NCI-H82 (cell line): ENCODE measurements at places on chromosomes 16 and 17.
A peak's percentile ranks its signal among the peaks of the same experiment; 100 is the strongest.

- no peak for DNase-seq
Measured at GRCh38 chr17:60256174-60256573, 106.4 kb downstream of the CA4 start.

GRCh38 chr17:39745335-39746144, 7.8 kb downstream of the GRB7 start:
- DNase-seq, result no peak

DNA sequence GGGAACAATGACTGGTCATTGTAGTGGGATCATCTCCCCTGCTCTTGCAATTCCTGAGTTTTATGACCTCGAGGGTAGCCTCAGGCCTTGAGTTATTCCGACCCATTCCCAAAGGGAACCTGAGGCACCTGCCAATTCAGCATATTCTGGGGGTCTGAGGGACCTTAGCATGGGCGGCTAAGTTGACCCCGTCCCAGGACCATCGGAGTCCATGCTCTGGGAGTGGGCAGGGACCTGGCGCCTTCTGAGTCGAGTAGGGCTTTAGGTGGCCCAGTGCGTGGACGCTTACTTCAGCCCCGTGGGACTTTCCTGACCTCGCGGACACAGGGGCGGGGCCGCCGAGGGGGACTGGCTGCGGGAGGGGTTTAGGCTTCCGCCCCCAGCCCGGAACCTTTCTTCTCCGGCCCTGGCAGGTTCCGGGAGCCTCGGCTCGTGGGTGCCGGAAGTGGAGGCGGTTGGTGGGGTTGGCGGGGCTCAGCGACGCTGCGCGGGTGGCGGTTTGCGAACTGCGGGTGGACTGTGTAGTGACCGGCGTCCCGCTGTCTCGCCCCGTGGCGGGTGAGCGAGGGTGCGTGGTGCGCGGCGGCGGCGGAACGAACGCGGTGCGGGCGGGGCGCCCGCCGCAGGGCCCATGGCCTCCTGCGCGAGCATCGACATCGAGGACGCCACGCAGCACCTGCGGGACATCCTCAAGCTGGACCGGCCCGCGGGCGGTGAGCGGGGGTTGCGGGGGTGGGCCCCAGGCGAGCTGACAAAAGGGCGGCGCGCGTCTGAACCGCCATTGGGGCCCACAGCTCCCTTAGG, at the start of gene EDC4:
TSS of gene EDC4 (plus strand) at position 422 of the 804 bp plus-strand sequence. CDS start at position 632, 210 bp downstream.
- peak; percentile 81 for DNase-seq

- DNase-seq, result no peak
Measured at GRCh38 chr17:61131585-61131984, 268.1 kb upstream of the TBX2 start.

- no peak for DNase-seq
Measured at GRCh38 chr17:40497695-40498094, 3.7 kb downstream of the TNS4 start.

- no peak for DNase-seq
Measured at GRCh38 chr17:44216173-44216572, 3.3 kb downstream of the UBTF start.

DNA sequence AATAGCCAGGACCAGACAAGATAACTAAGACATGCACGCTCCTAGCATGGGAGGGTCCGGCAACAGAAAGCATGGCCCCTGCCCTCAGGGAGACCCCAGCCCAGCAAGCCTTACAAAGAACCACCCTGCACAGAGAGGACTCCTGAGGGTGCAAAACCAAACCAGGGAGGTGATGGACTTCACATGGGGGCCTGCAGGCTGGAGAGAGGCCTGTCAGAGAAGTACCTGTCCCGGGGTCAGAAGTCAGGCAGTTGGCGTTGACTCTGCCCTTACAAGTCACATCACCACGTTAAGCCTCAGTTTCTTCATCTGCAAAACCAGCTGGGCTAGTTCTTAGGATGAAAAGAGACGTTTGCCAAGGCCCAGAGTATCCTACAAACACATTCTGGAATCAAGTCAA, 4.7 kb downstream of the OTOP2 start:
- DNase-seq, result no peak

DNA sequence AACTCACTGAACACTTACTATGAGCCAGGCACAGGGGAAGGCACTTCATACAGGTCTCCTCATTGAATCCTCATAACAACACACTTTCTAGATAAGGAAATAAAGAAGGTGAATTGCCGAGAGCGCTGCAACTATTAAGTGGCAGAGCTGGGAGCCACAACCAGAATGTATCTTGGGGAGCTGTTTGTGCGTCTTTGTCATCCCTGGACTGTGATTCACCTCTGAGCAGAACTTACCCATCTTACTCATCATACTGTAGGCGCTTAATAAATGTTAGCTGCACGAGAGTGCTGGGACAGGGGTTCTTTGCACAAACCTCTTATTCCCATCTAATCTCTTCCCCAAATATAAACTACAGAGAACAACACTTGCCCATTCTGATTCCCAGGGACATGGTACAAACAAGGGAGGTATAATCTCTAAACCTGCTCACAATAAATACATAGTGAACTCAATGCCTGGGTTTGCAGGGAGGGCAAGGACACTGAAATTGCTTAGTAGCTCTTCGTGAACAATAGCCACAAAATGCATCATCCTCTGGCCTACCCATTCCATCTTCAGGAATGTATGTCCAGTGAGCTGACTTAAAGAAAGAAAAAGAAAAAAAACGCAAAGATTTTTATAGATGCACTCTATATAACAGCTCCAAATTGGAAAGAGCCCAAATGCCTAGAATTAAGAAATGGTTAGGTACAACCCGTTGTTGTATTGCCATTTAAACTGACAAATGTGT, 43.0 kb downstream of the MYO18A start:
- no peak for DNase-seq

GRCh38 chr16:2786826-2787151, 571 bp downstream of the PRSS33 start:
- DNase-seq, result no peak

- DNase-seq, result no peak
Measured at GRCh38 chr16:23823475-23824384, 12.1 kb upstream of the PRKCB start.

GRCh38 chr17:21250854-21251253, 2.4 kb downstream of the NATD1 start:
- no peak for DNase-seq

DNA sequence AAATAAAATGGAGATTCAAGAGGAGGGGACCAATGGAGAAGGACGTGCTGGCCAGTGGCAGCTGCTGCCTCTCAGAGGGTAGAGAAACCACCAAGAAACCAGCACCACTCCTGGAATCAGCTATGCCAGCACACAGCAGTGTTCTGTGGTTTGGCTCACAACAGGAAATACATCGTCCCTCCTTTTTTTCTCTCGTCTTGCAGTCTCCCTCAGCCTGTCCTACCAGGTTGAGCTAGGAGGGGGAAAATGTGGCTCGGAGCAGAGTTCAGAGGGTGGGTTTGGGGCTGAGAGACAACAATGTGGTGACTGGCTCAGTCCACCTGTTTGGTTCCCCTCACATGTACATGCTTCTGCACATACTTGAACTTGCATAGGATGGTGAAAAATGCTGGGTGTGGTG, 19.9 kb upstream of the SLC16A5 start:
- DNase-seq, result no peak

- DNase-seq, result no peak
Measured at GRCh38 chr17:77366558-77367245, 225.9 kb downstream of the SEC14L1 start.
